ENCODE measurements at places on chromosomes 5 and 9.
A peak's percentile ranks its signal among the peaks of the same experiment; 100 is the strongest.

DNA sequence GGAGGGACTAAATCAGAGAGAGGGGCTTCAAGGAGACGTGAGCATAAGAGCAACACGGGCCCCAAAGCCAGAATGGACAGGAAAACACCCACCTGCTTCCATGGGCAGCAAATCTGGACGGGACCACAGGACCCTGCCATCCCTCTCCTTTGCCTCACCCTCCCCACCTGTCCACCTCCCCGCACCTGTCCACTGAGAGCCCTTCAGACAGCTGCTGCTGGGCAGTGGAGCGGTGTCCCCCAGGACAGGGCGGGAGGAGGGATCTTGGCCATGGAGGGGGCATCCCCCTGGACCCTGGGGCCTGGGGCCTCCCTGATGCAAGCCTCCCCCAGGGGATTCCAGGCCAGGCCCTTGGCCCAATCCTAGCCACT lies 2.6 kb downstream of the CCDC183 start:
- DNase-seq, result no peak

- DNase-seq, result no peak
These were observed 89.0 kb downstream of the NLN start for GRCh38 chr5:65811004-65811403.

DNA sequence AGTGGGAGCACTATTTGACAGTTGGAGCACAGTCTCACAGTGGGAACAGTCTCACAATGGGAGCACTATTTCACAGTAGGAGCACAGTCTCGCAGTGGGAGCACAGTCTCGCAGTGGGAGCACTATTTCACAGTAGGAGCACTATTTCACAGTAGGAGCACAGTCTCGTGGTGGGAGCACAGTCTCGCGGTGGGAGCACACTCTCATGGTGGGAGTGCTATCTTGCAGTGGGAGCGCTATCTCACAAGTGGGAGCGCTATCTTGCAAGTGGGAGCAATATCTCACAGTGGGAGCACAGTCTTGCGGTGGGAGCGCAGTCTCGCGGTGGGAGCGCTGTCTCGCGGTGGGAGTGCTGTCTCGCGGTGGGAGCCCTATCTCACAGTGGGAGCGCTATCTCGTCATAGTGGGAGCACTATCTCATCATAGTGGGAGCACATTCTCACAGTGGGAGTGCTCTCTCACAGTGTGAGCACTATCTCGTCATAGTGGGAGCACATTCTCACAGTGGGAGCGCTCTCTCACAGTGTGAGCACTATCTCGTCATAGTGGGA lies 56.1 kb downstream of the MED10 start:
- peak; percentile 6 for DNase-seq

GRCh38 chr5:73298772-73299630 lies 126.0 kb downstream of the TMEM174 start:
- no peak for DNase-seq

GRCh38 chr9:36793277-36793676 lies 220.6 kb downstream of the MELK start:
- no peak for DNase-seq

DNA sequence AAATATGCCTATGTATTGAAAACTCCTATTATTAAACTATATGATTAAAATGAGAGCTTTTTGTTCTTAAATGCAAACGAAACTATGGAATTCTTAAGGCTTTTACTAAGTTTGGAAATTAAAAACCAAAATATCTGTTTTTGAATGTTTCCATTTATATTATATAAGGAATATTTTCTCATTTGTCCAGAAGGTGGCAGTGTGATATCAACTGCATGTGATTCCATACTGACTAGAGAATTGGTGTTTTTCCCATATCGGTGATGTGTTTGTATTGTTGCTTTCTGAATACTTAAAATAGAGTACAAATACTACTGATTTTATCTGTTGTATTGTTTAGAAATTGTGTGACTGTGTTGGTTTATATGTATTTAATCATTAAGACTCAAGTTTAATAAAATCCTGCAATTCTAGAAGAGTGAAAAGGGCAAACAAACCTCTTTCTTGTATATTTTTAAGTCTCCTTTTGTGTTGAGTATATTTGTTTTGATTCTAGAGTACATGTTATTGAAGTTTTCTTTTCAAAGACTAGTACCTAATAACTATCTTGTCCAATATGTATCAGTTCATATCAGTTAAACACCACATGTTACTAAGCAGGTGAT lies 320.8 kb downstream of the CCDC171 start:
- no peak for DNase-seq

GRCh38 chr9:20353931-20354652 lies 268.2 kb downstream of the MLLT3 start:
- no peak for DNase-seq

DNA sequence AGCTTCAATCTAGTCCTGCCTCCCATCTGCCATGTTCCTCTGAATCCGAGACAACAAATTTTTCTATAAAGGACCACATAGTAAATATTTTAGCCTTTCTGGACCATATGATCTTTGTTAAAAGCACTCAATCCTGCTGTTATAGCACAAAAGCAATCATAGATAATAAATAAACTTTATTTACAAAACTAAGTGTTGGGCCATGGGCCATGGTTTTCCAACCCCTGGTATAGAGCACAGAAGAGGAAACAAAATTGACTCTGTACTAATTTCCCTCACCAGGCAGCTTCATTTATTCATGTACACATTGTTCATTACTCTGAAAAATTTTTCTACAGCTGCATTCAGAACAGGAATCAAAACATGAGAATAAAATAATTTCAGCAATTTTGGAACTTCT lies 288.9 kb downstream of the AGTPBP1 start:
- DNase-seq, result no peak

DNA sequence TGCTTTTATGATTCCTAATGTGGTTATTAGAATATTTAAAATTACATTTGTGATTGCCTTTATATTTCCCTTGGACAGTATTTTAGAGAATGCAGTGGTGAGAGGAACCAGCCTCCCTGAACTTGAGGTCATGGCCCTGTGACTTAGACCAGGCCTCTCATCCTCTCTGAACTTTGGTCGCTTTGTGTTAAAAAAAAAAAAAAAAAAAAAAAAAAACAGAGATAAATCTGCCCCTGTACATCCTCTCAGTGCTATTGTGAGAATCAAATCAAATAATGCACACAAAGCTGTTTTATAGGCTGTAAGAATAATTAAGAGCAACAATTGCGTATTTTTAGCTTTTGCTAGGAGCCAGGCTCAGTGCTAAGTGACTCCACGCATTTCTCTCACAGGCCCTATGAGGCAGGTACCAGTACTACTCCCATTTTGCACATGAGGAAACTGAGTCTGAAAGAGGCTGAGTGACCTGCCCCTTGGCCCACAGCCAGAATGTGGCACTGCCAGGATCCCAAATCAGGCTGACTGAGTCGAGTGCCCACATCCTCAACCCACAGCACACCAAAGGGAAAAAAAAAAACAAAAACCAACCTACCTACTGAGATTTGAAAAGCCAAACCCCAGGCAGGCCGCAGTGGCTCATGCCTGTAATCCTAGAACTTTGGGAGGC lies 110.3 kb upstream of the LARP1 start:
- no peak for DNase-seq

- no peak for DNase-seq
These were observed 53.0 kb upstream of the C6 start for GRCh38 chr5:41266377-41266776.

- DNase-seq, result no peak
These were observed 26.2 kb upstream of the ACOT12 start for GRCh38 chr5:81420039-81420667.

DNA sequence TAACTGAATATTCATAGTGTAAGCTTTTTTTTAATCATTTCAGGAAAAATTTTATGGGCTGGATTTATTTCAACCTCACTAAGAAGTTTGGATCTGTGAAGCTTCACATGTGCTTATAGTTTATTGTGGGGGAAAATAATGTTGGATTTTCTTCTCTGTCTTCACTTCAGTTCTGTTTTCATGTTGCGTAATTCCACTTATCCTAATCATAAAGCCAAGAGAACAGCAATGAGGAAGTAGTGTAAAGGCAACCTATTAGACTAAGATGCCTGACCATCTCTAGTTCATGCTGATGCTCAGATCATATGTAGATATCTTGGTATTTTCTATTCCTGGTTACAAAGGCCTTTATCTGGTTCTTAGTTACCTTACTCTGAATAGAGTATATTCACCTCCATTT lies 50.0 kb downstream of the CD180 start:
- DNase-seq, result no peak

DNA sequence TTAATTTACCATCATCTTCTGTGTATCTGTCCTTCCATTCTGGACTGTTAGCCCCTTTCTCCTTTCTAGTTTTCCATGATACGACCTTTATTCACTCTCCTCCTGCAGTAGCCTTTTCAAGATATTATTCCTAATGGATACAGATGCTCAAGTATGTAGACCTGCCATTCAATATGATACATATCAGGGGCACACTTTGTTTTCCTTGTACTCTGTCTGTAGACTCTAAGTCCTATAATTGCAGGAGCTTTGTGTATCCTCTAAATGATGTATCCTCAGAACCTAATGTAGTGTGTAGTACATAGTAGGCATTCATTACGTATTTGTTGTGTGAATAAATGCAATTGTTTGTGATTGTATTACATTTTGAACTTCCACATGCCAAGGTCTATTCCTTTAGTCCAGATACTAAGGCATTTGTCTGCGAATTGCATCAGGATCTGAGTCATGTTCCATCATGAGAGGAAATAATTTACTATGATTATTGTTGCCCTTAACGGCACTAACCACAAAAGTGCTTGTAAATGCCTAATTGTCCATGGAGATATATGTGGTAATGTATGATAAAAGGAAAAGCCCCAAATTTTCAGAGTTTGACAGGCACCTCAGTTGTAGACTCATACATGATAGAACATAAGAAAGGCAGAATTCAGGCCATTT lies 57.1 kb upstream of the IZUMO3 start:
- DNase-seq, result no peak

GRCh38 chr9:93346231-93347112 lies 105.0 kb upstream of the FAM120A start:
- no peak for DNase-seq

- no peak for DNase-seq
These were observed 124.6 kb upstream of the SARDH start for GRCh38 chr9:133862585-133863256.

- no peak for DNase-seq
These were observed 151.7 kb downstream of the PIK3R1 start for GRCh38 chr5:68367287-68367686.

DNA sequence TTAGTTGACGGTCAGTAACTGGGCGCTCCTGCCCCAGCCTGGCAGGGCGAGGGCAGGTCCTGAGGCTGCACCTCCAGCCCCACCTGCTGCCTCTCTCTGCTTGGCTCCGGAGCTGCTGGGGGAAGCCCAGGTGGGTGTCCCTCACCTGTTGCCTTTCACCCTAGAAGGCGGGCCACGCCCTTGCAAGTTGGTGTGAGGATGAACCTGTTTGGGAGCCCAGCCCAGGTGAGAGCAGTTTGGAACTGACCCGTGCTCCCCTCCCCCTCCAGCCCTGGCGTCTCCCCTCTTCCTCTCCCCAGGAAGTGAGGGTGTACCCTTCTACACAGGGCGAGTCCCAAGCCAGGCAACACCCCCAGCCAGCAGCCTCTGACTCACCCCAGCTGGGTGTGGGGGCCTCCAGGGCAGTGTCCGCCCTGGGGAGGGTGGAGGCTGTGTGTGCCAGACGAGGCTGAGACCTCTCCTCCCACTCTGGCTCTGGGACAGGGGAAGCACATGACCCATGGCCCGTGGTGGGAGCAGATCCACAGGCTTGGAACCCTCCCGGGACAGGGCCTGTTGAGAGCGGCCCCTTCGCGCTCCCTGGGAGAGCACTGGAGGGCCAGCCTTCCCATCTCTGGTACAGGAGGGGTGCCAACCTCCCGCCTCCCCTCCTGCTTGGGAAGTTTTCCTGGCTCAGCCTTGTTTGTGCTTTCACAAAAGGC lies 10.4 kb downstream of the LRRC8A start:
- DNase-seq, result peak; percentile 91

- DNase-seq, result no peak
These were observed 72.3 kb downstream of the IQGAP2 start for GRCh38 chr5:76475385-76475784.

Data from cardiac septum (tissue), 1 donor.